ENCODE measurements at places on chromosomes 5 and 9. TPM values are rescaled to one million over a fixed set of nuclear protein-coding genes. Genes with fewer than 3 reads are reported as not detected.

GRCh38 chr5:3258050-3258449 lies 337.6 kb upstream of the IRX1 start:
- no peak for DNase-seq

DNA sequence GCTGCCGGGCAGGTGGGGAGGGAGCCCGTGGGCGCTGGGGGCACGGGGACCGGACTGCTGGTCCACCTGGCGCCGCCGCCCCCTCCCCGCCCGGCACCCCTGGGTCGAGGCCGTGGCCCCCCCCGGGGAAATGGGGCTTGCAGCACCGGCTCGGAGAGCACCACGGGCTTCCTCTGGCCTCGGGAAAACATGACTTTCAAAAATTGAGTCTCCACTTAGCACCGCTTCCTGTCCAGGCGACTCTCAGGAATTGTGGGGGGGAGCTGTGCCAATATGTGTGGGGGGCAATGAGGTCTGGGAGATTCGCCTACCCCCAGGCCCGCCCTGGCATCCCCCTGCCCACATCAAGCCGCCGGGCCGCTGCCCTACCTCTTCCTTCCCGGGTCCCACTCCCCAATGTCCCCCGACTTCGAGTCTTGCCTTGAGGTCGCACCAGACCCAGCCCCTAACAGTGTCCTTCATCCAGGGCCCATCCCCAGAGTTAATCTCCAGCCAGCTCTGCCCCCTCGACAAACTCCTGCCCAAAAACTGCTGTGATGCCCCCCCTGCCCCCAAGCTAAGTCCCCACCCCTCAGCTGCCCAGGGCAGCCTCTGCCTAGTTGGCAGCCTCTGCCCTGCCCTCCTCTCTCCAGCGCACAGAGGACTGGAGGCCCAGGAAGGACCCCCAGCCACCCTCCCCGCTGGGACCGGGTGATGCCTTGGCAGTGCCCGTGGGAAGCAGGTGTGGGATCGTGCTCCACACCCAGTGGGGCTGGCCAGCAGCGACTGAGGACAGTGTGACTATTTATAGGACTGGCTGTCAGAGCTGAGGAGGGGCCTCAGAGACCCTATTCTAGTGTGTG lies 3.9 kb downstream of the EGFL7 start:
- no peak for DNase-seq

Gene GCNT4
- 0.62 TPM for total RNA-seq

Gene TOR1A
- 14.0 TPM for total RNA-seq

Gene SPATA6L
- 2.4 TPM for total RNA-seq

DNA sequence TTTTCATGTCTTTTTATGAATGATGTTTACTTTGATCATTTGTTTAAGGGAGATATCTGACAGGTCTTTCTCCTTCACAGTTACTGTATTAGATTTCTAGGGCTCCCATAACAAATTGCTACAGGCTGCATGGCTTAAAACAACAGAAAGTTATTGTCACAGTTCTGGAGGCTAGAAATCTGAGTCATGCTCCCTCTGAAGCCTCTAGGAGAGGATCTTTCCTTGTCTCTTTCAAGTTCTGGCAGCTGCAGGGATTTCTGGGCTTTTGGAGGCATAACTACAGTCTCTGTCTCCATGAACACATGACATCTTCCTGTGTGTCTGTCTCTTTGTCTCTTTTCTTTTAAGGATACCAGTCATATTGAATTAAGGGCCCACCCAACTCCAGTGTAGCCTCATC lies 557.3 kb upstream of the SEMA6A start:
- DNase-seq, result no peak

- no peak for DNase-seq
Measured at GRCh38 chr5:27489701-27490100, 451.3 kb upstream of the CDH9 start.

Gene CDO1
- 3.6 TPM for total RNA-seq

DNA sequence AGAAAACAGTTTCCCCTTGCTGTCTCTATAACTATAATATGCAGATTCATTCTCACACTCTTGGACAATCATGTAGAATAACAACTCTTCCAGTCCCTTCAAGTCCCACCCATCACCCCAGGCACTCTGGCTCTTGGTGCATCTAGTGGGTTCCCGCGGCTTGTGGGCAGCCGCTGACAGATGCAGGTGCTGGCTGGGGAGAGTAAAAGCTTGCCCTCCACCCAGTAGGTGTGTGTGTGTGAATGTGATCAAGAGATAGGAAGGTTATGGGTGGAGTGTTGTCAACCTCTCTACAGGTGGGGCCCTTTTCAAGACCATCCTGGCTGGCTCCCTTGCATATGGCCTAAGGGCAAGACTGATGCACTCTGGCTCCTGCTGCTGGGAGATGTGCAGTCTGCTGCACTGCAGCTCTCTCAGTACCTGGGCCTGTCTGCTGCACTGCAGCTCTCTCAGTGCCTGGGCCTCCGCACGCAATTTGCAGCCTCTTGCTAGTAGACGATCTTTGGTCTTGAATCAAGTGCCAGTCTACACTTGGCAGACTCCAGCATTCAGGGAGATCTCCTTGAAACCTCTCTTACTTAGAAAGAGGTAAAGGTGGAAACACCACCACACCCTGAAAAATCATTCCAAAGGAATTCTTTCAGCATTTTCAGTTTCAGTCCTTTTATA lies 189.7 kb upstream of the GDNF start:
- no peak for DNase-seq

DNA sequence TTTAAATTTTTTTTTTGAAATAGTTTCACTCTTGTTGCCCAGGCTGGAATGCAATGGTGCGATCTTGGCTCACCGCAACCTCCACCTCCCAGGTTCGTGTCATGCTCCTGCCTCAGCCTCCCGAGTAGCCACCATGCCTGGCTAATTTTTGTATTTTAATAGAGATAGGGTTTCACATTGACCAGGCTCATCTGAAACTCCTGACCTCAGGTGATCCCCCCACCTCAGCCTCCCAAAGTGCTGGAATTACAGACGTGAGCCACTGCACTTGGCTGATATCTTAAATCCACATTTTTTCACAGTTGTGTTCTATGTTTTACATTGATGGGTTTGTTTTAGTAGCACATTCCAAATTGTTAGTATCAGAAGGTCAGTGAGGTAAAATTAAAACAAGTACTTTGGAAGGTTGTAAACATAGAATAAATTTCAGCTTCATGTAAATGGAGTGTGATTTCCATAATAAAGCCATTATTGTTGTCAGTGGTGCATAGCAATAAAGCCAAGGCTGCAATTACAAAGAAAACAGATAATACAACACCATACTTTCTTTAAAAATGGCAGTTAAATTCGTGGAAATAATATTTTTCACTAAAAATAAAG lies 287.2 kb downstream of the ARRDC3 start:
- DNase-seq, result no peak

- no peak for DNase-seq
Measured at GRCh38 chr5:179376701-179377420, 31.6 kb upstream of the ADAMTS2 start.

GRCh38 chr5:1001406-1002270 lies 7.0 kb upstream of the NKD2 start:
- peak; percentile 66 for DNase-seq

- peak; percentile 63 for DNase-seq
Measured at GRCh38 chr9:97578846-97579245, 54.3 kb downstream of the TSTD2 start.

Gene PCDHB10
- total RNA-seq, result 0.94 TPM

Measured in cardiac septum (tissue), 1 donor.